ENCODE measurements at places on chromosomes 12 and 14.

DNA sequence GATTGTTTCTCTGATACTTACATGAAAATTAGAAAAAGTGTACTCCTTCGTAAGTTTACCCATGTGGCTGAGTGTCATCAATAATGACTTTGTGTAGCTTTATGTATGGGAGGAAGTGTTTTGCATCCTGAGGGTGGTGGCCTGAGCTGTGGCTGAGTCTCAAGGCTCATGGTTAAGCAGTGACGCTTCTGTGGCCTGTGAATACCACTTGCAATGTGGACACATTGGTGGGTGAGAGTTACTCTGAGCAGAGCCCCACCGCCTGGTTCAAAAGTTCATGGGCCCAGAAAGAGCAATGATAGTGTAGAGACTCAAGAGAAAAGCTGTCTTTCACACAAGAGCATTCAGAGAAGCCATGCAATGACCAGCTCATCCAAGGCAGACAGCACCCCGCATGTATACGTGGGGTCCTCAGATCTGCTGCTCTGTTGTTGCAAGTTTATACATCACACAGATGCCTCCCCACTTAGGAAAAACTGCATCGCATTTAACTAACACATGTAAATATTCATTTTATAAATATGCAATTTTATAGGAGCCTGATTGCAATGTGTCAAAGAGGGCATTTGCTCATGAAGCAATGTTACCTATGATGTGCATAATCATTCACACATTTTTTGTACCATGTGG is 55.1 kb upstream of the FRMD6 start:
- no peak for DNase-seq

- no peak for DNase-seq
Observed at GRCh38 chr14:69750495-69750894, 16.4 kb upstream of the SRSF5 start.

DNA sequence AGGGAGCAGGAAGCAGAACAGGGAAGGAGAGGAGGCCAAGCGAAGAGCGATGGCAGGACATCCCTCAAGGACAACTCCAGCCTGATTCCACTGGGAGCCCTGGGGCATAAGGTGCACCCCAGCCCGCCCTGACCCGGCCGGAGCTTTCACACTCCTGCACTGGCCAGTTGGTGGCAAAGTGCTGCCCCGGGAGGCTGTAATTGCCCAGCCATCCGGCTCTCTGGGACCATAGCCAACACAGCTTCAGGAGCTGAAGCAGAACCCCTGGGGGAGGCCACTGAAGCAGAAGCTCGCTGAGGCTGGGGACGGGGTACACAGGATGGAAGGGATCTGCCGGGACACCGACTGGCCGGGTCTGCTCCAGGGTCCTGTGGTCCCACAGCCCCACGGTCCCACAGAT is 41.9 kb upstream of the BEGAIN start:
- no peak for DNase-seq

DNA sequence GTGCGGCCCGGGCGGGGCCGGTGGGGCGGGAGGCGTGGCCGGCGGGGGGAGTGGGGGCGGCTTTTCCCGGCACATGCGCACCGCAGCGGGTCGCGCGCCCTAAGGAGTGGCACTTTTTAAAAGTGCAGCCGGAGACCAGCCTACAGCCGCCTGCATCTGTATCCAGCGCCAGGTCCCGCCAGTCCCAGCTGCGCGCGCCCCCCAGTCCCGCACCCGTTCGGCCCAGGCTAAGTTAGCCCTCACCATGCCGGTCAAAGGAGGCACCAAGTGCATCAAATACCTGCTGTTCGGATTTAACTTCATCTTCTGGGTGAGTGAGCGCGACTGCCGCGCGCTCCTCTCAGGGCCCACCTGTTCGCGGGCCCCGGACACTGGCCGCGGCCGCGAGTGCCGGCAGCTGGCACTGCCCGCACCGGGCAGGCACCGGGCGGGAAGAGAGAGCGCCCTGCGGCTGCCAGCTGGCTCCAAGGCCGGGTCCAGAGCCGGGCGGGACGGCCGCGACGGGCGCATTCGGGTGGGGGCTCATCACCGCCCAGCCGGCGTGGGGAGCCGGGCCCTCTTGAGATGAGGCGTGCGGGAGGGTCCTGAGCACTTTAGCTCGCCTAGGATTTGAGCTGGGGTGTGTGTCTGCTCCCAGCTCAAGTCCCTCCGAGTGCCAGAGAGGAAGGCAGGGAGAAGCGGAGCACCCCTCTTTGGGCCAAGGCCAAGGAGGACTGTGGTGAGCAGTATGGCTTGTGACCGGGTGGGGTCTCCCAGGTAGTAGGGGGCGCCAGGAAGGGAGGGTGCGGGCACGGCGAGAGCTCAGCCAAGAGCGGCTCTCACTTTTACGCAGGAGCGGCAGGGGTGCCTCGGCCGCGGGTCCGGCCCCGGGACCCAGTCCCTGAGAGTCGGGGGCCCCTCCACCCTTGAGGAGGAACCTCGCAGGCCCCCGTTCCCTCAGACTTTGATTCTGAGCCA is at the start of gene CD9:
TSS of gene CD9 (plus strand) at position 145 of the 957 bp plus-strand sequence. CDS start at position 245, 100 bp downstream.
- no peak for DNase-seq

DNA sequence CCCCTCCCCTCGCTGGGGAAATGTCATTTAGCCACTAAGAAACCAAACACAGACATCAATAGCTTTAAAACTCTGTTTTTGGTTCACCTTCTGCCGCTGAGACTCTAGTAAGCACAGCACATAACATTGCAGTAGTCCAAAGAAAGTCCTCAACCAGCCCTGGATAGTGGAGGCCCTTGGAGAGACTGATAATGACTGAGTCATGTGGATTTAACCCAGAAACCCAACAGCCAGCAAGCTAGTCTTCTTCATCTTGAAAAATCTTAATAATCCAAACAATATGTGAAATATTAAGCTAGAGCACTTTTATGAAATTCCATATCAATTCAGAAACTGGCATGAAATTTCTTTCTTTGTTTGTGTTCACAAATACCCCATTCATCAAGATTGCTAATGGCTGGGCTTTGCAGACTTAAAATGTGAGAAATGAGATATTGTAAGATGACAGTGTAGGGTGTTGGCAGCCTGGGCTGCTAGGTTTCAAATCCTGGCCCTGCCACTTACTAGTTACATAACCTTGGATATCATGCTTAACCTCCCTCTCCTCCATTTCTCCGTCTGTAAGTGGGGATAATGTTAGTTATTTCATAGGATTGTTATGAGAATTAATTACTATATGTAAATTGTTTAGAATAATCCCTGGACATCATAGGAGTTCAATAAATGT is 40.1 kb downstream of the RERG start:
- no peak for DNase-seq

DNA sequence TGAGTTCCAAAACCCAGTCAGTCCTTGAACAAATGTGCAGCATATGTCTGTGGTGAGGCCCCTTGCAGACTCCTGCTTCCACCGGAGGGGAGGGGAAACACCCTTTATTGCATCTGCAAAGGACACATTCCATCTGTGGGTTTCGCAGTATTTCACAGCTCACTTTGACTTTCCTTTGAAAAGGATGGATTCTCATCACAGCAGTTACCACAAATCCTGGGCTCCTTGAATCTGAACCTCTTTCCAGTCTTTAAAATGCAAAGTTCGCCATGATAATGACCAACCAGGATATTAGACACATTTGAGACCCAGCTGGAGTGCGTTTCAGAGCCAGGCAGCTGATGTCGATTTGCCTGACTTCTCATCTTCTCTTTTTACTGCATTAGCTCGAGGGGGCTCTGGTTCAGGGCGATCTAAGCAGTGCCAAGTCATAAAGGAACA is 242.4 kb downstream of the SLC15A4 start:
- no peak for DNase-seq

GRCh38 chr14:69715725-69716477 is 51.0 kb upstream of the SRSF5 start:
- peak; percentile 82 for DNase-seq

GRCh38 chr12:44286336-44286735 is 450.5 kb downstream of the TMEM117 start:
- no peak for DNase-seq

GRCh38 chr14:100586403-100587085 is 673 bp downstream of the BEGAIN start:
- DNase-seq, result no peak

DNA sequence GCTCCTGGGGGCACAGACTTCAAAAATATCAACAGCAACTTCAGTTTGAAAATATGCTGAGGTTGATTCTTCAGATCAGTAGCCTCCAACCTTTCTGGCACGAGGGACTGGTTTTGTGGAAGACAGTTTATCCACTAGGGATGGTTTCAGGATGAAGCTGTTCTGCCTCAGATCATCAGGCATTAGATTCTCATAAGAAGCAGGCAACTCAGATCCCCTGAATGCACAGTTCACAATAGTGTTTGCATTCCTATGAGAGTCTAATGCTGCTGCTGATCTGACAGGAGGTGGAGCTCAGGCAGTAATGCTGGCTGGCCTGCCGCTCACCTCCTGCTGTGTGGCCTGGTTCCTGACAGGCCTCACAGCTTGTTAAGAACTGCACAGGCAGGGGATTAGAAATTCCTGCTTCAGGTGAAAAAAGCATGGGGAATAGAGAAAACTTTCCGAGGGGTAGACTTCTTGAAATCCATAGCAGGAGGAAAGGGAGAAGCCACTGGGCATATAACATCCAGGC is 12.8 kb downstream of the EPYC start:
- DNase-seq, result no peak

GRCh38 chr12:103012884-103013283 is 55.4 kb downstream of the ASCL1 start:
- DNase-seq, result no peak

DNA sequence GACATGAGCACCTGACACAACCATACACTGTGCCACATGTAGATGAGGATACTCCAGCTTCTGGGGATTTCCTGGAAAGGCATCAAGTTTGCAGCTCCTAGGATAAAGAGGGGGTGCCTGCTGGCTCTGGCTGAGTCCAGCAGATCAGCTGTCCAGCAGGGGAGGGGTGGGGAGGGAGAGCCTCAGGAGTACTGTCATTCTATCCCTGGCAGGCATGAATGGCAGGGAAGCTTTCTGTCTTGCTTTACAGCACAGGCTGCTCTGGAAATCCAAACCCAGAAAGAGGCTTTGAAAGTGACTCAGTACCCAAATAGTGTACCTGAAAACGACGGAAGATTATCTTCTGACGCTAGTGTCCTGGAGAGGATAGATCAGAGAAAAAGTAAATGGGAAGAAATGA is 32.2 kb downstream of the SLC8A3 start:
- no peak for DNase-seq

DNA sequence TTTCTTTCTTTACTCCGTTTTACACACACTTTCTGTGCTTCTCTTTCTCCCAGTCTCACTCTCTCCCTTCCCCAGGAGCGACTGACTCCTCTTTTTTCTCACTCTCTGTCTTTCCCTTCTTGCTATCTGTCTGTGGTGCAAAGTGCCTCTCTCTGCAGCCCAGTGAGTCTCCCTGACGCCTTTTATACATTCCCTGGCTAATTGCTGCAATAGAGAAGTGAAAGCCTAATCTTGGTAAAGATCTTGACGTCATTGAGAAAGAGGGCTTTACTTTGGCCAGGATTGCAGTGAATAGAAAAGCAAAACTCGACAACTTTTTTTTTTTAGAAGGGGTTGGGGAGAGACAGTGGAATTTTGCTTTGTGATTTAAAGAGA is 706 bp upstream of the DIO2 start:
- DNase-seq, result no peak

- DNase-seq, result no peak
Observed at GRCh38 chr12:28132398-28132797, 57.9 kb upstream of the CCDC91 start.

DNA sequence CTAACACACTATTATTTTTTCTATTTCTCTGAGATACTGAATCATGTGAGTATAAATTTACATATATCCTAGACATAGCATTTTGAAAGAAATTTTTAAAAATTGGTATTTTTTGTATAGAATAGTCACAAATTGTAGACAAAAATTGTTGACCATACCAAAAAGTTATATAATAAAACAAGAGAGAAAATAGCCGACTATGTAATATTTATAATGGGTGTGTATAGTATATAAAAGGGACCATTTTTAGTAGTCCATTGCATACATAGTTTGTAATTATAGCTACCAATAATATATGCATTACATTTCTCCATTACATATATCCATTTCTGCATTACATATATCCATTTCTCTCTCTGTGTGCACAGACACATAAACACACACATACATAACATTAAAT is 590.2 kb downstream of the TMTC2 start:
- DNase-seq, result no peak

DNA sequence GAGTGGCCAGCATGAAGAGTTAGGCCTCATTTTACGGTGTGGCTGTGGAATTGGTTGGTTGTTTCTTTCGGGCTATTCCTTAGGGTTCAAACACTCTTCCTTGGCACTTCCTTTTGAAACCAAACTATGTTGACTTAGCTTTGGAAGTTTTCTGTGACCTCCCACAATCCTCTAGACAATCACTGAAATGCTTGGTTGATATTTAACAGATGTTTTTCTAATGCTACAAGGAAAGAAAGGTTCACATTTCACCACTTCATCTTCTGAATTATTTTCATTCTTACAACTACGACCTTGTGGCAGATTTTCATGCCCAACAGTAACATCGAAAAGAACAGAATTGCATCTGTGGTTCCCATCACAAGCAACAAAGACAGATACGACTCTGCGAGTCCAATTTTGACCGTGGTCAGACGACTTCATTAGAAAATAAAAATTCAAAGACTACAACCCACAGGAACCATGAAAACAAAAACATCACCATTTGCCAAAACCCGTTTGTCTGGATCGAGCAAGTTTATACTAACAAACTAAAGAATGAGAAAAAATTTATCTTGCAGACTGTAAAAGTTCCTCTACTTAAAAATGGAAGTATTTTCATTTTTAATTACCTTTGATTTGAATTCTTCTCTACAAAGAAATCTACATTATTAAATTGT is 16.9 kb downstream of the PRKAB1 start:
- no peak for DNase-seq

GRCh38 chr12:88391556-88391955 is 188.7 kb downstream of the KITLG start:
- peak; percentile 11 for DNase-seq

DNA sequence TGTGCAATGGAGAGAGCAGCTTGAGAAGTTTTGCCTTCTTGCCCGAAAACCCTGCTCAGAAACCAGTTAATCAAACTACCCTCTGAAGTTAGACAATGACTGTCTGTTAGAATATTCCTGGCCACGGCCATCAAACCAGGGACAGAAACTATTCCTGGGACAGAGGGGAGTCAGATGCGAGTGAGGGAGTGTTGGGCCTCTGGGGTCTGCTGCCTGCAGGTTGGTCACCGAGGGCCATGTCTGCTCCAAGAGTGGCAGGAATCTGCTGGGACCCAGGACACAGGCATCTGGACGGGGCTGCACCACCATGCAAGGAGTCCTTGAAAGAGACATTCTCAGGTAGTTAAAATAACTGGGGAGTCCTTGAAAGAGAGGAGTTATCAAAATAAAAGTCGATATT is 16.9 kb upstream of the EIF2B2 start:
- no peak for DNase-seq

GRCh38 chr14:103724116-103724515 is 8.5 kb downstream of the ZFYVE21 start:
- DNase-seq, result no peak

DNA sequence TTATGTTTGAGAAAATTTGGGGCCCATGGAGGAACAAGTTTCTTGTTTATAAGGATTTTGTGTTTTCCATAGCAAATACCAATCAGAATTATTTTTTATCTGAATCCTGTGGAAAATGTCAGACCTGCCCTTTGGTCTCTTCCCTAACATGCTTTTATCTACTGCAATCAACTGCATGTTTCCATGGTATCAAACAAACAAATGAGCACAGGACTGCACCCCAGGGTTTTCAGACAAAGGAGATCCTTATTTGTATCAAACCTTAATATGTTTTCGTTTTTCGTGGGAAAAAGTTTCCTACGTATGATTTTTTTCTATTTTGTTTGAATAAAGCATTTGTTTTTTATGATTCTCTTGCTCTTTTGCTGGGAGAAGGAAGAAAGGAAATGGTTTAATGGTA is 91.1 kb downstream of the GPR135 start:
- DNase-seq, result no peak

Measured in pulmonary artery endothelial cell (primary cell).